Right cardiac atrium (tissue), 5 donors: ENCODE measurements at places on chromosomes 13 and 19. TPM values are rescaled to one million over a fixed set of nuclear protein-coding genes. Genes with fewer than 3 reads are reported as not detected.

- DNase-seq, result no peak
These were observed 27.1 kb downstream of the MEGF8 start for GRCh38 chr19:42352301-42353259.

GRCh38 chr19:30003866-30004265, 61.8 kb downstream of the URI1 start:
- no peak for DNase-seq

The WDR83 gene
- polyA plus RNA-seq, result 10.0 TPM

DNA sequence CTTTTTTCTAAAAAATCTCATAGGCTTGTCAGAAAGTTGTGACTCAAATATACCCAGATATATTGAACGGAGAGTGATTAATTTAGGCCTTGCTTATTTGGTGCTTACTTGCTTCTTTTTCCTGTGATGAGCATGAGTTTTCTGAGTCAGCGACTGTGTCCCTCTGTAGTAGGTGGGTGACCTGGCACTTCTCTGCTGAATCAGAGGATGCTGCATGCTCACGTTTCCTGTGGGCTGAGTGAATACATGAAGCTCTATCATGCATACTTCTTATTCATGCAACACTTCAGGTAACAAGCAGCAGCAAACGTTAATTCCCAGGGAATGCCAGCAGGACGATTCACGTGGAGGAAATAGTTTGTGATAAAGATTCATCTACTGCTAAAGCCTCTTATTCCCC, 245.0 kb downstream of the KLF5 start:
- no peak for DNase-seq

The MBD3L3 gene
- not detected for polyA plus RNA-seq

DNA sequence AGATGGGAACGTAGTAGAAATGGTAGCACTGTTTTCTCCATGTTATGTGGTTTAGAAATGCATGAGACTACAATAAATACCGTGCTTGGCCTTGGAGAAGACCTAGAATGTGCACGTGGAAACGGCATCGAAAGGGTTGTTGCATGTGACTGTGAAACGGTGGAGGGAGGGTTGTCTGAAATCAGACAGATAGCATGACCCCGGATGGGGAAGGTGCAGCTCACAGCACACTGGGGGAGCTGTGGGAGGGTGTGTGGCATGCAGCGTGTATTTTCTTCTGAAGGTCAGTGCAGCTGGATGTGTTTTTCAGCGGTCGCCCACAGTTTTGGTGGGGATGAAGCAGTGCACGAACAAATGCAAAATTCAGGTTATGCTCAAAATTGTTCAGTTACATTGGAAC, 63.4 kb downstream of the CELF5 start:
- DNase-seq, result no peak

- DNase-seq, result no peak
These were observed 9.8 kb upstream of the GPI start for GRCh38 chr19:34355201-34355600.

GRCh38 chr19:18290302-18291018, 9.0 kb upstream of the JUND start:
- DNase-seq, result peak; percentile 64

GRCh38 chr13:48411147-48411794, 1.6 kb downstream of the LPAR6 start:
- no peak for DNase-seq

- no peak for DNase-seq
These were observed 474 bp upstream of the IFT88 start for GRCh38 chr13:20566468-20566897.

DNA sequence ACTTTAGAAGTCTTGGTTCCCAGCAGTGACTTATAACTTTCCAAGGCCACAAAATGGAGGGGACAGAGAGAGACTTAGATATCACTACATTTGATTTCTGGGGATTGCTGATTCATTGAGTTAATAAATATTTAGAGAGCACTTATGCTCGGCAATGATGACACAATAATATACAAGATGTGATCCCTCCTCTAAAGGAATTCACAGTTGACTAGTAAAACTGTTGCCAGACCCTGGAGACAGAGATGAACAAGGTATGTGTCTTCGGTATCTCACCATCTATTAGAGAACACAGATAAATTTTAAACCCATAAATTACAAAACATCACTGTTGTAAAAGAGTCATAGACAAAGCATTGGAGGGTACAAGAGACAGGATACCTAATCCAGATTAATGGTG, 437.5 kb downstream of the FOXO1 start:
- DNase-seq, result no peak

DNA sequence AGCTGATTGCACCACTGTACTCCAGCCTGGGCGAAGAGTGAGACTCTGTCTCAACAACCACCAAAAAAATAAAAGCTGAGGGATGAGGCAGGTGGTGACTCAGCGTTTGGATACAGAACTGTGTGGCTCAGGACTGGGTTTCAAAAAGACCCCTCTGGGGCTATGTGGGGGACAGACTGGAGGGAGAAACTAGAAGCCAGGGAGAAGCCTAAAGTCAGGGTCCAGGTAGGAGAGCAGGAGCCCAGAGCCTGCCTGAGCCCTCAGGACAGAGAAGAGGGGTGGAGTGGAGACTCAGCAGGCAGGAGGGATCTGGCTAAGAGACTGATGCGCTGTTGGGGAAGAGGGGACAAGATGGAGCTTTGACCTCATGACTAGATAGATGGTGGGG, 1.8 kb upstream of the CD37 start:
- no peak for DNase-seq

DNA sequence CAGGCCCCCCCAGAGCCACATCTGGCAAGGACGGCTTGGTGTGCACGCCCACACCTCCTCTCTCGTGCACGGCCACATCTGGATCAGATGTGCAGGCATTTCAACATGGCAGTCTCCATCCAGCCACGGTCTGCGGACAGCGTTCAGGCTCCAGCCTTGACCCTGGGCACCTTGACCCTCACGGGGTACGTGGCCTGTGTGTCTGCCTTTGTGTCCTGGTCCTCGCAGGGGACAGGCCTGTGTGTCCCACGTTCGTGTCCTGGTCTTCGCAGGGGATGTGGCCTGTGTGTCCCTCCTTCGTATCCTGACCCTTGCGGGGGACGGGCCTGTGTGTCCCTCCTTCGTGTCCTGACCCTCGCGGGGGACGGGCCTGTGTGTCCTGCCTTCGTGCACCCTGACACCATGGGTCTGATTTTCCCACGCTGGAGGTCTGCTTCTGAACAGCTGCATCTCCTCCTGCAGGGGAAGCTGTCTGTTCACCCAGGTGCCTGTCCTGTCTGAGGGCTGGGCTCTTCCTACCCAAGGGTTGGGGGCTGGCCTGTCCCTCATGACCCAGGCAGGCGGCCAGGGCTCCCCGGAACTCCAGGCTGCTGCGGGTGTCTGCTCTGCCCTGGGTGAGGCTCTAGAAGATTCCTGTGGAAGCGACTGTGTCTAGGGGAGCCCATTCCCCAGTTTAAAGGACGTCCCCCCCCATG, 25.3 kb downstream of the RASA3 start:
- DNase-seq, result peak; percentile 42

DNA sequence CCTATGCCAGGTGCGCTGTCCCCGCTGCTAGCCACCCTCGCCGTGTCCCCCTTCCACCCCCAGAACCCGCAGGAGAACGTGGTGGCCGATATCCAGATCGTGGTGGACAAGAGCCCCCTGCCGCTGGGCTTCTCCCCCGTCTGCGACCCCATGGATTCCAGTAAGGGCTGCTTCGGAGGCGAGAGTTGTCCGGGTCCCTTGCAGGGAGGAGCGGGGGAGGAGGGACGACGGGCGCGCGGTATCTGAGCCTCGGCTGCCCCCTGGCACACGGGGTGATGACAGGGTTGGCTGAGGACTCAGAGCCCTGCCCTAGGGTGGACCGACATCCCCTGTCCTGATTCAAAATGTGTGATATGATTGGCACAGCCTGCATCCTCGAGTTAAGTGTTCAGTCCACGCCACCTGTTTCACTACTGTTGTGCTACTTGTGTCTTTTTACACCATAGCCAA, 653 bp downstream of the MVB12A start:
- peak; percentile 78 for DNase-seq

DNA sequence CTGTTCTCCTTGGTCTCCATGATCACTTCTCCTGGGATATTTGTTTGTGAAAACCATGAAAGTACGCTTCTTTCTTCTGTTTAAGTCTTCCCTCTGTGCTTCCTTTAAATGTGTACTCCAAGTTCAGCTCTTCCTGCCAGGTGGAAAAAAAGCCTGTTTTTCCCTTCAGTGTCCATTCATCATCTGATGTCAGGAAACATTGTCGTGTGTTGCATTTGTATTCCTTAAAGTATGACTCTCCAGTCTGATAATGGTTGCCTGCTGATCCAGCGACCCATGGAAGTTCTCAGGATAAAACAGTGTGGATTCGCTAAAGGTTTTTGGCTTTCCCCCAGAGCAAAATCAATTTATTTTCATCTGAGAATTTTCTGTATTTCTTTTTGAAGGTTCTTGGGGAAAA, 22.3 kb downstream of the SACS start:
- DNase-seq, result no peak

The MKNK2 gene
- polyA plus RNA-seq, result 75.9 TPM

- no peak for DNase-seq
These were observed 5.8 kb upstream of the RFXAP start for GRCh38 chr13:36813225-36813624.

The BEST2 gene
- not detected for polyA plus RNA-seq

GRCh38 chr19:49845414-49845813, 5.5 kb upstream of the PTOV1 start:
- no peak for DNase-seq

- DNase-seq, result no peak
These were observed 72.5 kb downstream of the FREM2 start for GRCh38 chr13:38759390-38759789.

DNA sequence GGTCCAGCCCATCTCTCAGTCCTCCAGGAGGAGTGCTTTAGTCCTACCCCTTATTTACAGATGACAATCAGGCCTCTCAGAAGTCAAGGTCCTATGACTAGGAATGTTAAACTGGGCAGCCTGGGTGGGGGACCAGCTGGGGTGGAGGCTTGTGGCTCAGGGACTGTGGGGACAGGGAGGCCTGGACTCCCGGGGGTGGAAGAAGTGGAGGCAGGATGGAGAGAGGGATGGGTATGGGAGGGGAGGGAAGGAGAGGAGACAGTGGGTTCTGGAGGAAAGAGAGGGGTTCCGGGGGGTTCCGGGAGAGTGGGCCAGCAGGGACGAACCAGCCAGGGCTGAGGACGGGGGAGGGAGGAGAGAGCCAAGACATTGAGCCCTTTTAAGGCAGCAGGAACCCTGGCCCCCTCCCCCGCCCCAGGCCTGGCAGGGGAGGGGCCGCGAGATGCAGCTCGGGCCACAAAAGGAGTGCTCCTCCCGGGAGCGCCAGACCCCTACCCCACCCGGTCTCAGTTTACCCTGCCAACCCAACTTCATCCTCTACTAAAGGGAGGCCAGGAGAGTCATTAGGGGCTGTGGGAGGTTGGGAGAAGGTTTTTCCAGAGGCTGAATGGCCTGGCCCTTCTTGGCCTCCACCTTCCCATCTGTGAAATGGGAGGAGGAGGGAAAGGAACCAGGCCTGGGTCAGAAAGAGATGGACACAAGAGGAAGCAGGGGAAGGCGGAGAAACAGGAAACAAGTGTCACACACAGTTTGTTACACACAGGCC, 1.7 kb downstream of the DMPK start:
- no peak for DNase-seq

DNA sequence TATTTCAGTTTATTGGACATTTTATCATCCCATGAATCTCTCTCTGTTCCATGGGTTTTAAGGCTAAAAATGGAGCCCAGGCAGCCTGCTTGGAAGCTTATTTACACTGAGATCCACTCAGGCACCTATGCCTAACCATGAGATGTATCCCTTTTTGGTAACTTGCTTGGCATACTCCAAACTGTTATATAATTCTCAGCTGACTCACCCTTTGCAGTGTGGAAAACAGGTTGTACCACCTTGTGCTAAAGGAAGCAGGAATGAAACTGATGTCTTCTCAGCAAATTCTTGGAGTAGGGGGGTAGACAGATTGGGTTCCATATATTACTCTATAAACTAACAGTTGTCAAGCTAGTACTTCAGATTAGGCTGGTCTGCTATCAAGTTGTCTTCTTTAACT, 483.6 kb downstream of the KLF5 start:
- DNase-seq, result no peak

- DNase-seq, result peak; percentile 45
These were observed 193.6 kb downstream of the KCNRG start for GRCh38 chr13:50208826-50209335.

DNA sequence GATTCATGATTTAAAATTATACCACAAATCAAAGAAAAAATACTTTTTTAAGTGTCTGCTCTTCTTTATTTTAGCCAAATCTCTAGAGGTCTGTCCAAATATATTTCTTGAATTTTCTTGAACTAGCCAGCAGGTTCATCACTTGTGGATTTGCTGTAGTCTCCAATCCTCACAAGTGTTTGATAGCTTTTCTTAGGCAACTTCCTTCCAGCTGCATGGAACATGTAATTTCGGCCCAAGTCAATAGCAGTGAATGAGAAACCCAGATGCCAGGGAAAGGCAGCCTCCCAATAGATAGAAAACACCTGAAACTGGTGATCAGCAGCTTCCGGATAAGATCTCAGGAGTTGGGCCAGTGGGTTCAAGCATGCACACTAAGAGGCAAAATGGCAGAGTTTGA, 15.6 kb upstream of the RNASEH2B start:
- no peak for DNase-seq
